ENCODE measurements at places on chromosomes 16 and 17. TPM values are rescaled to one million over a fixed set of nuclear protein-coding genes. Genes with fewer than 3 reads are reported as not detected.
A peak's percentile ranks its signal among the peaks of the same experiment; 100 is the strongest.

The CRISPLD2 gene
- total RNA-seq, result 281 TPM

The RAB11FIP4 gene
- 36.7 TPM for total RNA-seq

The BAHCC1 gene
- total RNA-seq, result 6.6 TPM

The ANKFN1 gene
- 0.10 TPM for total RNA-seq

The TRPV3 gene
- 2.6 TPM for total RNA-seq

The DPEP3 gene
- total RNA-seq, result not detected

The RHBDL3 gene
- total RNA-seq, result 0.70 TPM

The ABCC6 gene
- total RNA-seq, result 41.2 TPM

DNA sequence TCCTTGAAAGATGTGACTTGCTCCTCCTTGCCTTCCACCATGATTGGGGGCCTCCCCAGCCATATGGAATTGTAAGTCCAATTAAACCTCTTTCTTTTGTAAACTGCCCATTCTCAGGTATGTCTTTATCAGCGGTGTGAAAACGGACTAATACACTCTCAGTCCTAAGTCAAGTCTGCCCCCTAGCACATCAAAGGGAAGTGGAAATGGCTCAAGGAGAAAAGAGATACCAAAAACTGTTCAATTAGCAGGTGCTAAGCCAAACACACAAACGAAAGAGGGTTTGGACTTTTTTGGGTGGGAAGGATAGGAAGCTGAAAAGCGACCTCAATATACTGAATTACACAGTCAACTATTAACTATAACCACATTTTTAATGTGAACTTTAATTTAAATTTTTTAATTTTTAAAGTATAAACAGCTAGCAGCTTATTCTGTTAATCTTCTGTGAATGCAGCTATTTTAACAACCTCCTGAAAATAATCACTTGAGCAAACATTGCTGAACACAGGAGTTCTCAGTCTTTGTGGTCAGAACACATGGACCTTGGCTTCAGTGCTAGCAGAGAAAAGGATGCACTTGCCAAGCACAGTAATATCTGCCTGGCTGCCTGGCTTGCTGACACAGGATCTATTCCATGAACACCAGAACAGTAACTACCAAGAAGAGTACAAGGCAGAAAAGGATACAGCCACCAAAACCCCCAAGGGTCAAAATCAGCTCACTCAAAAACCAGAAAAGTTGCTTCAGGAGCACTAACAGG, 10.9 kb downstream of the ZNF18 start:
- no peak overlapping the region for H3K27ac ChIP-seq
- H3K36me3 ChIP-seq, result no peaks in the 10 kb centered on the region
- no peaks in the 10 kb centered on the region for H3K27me3 ChIP-seq

- no peak overlapping the region for H3K4me3 ChIP-seq
- no peaks in the 10 kb centered on the region for H3K27me3 ChIP-seq
- H3K36me3 ChIP-seq, result no peaks in the 10 kb centered on the region
- H3K4me1 ChIP-seq, result peaks cover 13% of the 10 kb centered on the region
- no peak overlapping the region for H3K27ac ChIP-seq
Observed at GRCh38 chr16:88408561-88409142, 25.9 kb downstream of the ZNF469 start.

- H3K36me3 ChIP-seq, result no peaks in the 10 kb centered on the region
- peaks cover 12% of the 10 kb centered on the region for H3K4me1 ChIP-seq
- no peaks in the 10 kb centered on the region for H3K27me3 ChIP-seq
- no peak for DNase-seq
Observed at GRCh38 chr16:11410376-11411058, 65.3 kb downstream of the RMI2 start.

GRCh38 chr17:57928928-57929327, 26.3 kb downstream of the CUEDC1 start:
- no peak for DNase-seq
- H3K4me3 ChIP-seq, result no peak overlapping the region
- H3K27ac ChIP-seq, result peak overlapping the region; percentile 8
- H3K27me3 ChIP-seq, result no peaks in the 10 kb centered on the region
- peaks cover 40% of the 10 kb centered on the region for H3K4me1 ChIP-seq

DNA sequence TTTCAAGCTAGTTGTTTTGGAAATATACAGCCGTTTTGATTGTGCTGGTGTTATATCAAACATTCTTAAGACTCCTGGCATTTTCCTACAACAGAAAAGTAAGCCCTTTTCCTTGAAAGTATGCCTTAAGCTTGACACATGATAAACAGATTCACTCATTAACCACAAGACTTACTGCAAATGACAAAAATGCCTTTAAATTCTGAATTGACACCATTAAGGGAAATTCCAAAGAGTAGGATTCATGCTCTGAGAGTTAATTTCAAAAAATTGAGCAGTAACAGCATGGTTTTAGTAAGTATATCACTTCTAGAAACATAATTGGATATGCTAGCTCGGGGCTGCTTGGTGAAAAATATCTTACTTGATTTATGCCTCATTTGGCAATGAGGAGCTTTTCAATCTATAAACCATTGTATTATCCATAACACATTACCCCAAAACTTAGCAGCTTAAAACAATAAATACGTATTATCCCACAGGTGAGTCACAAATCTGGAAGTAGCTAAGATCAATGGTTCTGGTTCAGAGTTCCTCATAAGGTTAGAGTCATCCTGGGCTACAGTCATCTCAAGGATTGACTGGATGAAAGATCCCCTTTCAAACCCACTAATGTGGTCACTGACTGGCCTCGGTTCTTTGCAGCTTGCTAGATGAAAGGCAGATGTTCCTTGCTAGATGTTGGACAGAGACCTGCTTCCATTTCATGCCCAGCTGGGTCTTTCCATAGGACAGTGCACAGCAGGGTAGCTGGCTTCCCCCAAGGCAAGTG, 8.2 kb upstream of the PHAF1 start:
- no peak overlapping the region for H3K27ac ChIP-seq
- H3K4me1 ChIP-seq, result no peaks in the 10 kb centered on the region
- no peaks in the 10 kb centered on the region for H3K36me3 ChIP-seq

DNA sequence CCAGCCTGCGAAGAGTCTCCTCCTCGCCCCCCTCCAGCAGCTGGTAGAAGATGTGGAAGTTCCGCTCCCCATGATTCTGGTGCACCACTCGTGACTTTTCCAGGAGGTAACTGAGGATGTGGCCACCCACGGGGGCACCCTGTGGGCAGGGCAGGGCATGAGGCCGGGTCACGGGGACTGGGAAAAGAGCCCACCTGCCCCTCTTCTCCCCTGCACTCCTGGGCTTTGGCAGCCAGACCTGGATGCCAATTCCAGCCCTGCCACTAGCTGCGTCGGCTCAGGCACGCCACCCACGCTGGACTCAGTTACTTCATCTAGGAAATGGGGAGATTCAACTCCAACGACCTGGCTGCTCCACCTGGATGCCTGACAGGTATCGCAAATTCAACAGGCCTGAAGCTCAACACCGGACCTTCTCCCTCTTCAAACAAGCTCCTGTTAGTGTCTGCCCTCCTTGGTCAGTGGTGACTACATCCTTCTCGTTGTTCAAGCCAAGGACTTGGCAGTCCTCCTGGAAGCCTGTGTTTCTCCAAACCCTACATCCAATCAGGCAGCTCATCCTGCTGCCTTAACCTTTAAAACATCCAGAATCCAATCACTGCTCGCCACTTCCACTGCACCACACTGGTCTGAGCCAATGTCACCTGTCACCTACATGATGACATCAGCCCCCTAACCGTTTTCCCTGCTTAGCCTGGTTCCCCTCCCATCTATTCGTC, 11.6 kb downstream of the MYO1C start:
- no peaks in the 10 kb centered on the region for H3K36me3 ChIP-seq
- no peaks in the 10 kb centered on the region for H3K4me1 ChIP-seq
- H3K27me3 ChIP-seq, result no peaks in the 10 kb centered on the region

DNA sequence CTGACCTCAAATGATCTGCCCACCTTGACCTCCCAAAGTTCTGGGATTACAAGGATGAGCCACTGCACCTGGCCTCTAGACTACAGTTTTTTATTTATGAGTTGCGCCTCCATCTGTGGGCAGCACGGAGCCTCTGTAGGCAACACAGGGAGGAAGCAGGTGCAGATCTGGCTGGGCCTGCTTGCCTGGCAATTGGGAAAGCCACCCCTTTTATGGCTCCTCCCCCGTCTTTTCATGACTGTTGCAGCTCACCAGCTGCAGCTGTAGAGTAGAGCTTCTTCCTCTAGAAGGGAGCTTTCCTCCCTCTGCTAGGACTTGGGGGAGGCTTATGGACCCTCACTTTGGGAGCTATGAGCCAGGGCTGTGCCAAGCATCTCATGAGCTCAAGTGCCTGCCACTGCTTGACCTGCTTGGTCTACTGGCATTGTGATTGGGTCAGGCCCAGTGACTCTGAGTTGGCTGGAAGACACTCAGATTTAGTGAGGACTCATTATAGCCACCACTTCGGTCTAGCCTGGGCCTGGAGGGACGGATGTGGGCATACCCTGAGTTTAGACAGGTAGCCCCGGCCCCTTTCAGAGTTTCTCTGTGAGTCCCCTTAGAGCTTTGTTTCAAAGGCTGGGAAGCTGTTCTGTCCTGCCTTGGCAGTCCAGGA, 6.9 kb upstream of the SLC7A6 start:
- no peak overlapping the region for H3K4me3 ChIP-seq
- H3K27ac ChIP-seq, result peak overlapping the region; percentile 97
- no peak for DNase-seq

DNA sequence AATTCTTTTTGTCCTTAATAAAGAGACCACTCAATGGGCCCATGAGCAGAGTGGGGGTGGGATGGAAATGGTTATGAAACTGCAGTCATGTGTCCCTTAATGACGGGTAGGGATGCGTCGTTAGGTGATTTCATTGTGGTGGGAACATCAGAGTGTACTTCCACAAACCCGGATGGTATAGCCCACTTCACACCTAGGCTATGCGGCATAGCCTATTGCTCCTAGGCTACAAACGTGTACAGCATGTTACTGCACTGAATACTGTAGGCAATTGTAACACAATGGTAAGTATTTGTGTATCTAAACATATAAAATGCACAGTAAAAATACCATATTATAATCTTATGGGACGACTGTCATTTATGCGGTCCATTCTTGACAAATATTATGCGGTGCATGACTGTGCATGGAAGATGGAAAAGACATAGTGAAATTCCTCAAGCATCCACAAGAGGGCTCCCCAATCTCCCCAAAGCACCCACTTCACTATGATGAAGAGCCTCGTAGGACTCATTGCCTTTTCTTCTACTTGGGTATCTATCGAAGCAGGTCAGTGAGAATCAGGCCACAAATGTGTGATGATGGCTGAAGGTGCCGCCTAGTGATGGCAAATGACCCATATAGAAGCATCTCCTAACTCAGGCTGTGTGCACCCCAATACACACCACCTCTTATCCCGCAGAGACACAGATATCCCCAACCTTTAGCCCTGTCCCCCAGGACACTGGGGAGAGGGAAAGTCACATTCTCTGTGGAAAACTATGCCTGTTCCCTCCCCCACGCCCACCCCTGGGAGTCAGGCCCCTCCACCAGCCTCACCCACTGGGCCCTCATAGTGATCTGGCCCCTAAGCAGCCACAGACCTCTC, 43.5 kb downstream of the TBX21 start:
- H3K4me3 ChIP-seq, result no peak overlapping the region
- no peaks in the 10 kb centered on the region for H3K36me3 ChIP-seq
- peaks cover 14% of the 10 kb centered on the region for H3K27me3 ChIP-seq

DNA sequence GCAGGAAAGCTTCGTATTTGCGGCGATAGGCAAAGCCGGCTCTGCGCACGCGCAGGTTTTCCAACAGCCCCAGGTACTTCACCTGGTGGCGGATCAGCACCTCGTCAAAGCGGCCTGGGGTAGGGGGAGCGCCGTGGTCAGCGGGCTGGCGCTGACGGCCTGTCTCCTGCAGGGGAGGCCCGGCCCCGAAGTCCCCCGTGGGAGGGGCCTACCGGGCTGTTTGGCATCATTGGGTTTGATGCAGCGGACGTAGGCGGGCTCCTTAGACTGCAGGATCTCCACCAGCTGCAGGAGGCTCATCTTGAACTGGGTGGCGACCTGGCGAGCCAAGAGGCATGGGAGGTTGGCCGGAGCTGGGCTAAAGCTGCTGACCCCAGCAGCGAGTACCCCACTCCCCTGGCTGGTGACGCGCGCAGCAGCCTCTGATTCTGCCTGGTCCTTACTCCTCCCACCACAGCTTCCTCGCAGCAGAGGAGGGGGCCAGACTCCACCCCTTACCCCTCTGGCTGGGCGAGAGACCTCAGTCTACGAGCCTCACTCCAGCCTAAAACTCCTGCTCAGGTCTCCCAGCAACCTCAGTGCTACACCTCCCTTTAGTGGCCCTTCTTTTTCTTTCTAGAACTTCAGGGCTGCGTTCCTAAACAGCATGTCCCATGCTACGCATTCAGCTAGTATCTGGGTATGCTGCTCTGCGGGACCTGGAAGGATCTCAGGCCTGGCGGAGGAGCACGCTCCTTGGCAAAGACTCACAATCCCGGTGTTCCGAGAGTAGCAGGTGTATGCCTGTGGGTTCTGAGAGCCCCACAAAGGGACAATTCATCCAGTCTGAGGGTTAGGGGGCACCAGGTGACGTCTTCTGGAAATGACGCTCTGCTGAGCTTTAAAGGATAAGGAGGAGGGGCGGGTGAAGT, 16.1 kb upstream of the CRK start:
- no peak for DNase-seq
- no peaks in the 10 kb centered on the region for H3K36me3 ChIP-seq
- no peaks in the 10 kb centered on the region for H3K27me3 ChIP-seq
- no peak overlapping the region for H3K4me3 ChIP-seq
